ENCODE measurements at places on chromosomes 3 and 15.

- DNase-seq: peak; percentile 55
Measured at GRCh38 chr3:40800343-40800742, 275.6 kb downstream of the ZNF621 start.

DNA sequence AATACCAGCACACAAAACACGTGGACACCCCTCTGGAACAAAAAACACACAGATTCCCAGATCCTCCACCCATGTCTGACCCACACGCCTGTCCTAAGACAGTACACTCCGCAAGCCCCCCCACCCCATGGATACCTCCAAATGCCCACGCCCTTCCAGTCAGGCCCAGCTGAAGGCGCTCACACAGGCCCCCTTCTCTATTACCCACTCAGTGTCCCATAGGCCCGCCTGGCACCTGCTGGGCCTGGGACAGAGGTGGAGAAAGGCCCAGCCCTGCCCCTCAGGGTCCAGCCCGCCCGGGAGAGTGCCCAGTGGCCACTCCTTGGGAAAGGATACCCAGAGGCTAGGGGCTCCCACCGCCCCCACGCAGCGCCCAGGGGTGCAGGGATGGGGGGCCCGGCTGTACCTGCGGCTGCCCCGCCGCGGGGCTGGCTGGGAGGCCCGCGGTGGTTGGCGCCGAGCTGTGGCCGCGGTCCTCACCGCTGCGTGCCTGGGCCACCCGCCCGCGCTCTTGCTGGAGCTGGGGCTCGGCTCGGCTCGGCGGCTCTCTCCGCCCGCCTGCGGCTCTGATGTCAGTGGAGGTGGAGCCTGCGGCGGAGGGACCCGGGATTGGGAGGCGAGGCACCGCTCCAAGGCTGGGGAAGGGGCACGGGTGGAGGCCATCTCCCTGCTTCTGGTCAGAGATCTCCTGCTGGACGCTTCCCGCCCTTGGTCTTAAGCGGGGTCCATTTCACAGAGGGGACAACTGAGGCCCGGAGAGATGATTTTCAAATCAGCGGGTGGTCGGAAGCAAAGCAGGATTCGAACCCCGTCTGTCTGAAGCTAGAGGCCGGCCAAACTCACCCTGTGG is at the start of gene CAMK1:
TSS of gene CAMK1 (minus strand) at position 522 of the 850 bp plus-strand sequence. CDS start 2,198 bp downstream, outside the sequence.
- peak; percentile 86 for DNase-seq

DNA sequence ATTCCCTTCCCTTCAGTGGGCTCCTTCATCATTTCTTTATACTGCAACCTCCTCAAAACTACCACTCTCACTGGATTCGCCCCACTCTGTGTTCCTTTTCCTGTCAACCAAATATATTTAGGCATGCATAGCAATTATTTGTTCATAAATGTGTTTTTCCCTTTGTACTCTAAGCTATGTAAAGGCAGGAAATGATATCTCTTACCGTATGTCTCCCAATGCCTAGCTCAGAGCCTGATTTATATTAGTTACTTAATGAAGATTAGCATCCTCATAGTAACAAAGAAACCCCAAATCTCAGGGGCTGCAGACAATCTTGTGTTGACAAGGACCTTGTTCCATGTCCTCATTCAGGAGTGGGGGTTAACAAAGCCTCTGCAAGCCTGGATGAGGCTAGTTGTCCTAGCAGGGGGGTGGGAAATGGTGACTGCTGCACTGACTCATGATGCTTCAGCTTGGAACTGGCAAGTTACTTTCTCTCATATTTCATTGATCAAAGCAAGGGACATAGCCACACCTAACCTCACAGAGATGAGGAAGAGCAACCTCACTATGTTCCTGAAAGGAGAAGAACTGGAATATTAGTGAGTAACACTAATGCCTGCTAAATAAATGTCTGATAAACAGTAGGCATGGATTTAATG is 15.2 kb downstream of the PHLDB2 start:
- peak; percentile 25 for DNase-seq

DNA sequence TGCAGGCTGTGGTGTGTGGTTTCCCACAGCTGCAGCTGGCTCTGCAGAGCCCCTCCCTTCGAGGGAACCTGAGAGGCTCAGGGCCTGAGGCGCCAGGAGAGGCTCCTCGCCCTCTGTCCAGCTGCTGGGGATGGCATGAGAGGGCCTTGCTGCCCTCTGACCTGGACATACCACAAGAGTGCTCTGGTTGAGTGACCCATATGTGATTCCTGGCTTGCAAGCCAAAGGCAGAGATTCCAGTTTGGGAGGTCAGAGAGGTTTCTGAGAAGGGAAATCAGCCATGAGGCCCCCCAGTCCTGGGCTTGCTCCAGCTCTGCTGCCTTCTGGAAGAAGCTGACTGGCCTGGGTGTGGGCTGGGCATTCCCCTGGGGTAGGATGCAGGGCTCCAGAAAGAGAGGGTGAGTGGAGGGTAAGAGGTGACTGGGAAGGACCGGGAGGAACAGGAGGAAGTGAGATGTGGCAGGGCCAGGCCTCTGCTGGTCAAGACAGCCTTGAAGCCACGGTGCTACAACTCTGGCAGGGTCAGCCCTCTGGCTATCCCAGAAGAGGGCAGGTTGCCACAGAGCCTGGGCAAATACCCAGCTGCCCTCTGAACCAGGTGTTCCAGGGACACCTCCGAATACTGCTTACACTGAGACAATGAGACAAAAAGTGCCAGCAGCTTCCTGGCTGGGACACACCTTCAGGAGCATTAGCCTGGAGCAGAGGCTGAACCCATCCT is 16.0 kb upstream of the SRP14 start:
- DNase-seq: no peak

- DNase-seq: peak; percentile 59
Measured at GRCh38 chr15:66955871-66956585, 109.4 kb upstream of the SMAD3 start.

- no peak for DNase-seq
Measured at GRCh38 chr3:36132214-36132613, 248.1 kb upstream of the STAC start.

- DNase-seq: no peak
Measured at GRCh38 chr3:100603469-100603868, 5.9 kb upstream of the ADGRG7 start.

DNA sequence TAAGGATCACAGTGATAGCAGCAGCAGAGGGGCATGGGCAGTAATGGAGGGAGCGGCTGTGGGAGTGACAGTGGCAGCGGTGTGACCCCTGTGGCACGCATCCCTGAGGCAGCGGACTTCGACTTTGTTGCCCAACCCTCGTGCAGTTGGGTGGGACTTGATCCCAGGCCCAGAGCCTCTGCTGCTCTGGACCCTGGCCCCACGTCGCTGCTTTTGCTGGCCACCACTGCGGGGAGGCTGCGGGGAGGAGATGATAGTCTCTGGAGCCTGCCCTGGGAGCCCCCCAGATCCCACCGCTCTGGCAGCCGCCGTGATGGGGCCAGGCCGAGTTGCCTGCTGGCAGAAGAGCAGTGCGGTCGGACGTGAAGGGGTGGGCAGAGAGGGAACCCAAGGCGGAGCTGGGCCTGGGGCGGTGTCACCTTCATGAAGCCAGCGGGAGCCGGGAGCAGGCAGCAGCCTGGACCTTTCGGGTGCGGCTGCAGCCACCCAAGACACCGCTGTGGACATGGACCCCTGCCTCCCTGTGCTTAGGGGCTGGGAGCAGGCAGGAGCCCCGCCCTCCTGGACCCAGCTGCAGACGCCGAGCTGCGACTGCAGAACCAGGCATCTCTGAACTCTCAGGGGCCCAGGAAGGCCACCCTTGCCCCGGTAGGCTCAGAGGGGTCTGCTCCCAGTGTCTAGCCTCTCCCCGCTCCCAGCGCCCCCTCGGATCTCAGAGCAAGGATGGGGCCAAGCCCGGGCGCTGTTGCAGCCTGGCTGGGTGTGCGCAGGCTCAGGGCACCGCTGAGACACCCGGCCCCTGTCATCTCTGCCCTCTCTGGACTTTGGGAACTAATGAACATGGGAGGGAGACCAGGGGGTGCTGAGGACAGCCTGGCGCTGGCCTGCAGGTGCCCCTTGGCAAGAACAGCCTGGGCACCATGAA is 38.3 kb downstream of the COMMD2 start:
- DNase-seq: no peak

- no peak for DNase-seq
Measured at GRCh38 chr3:171001957-171002694, 24.4 kb downstream of the SLC2A2 start.
